ENCODE measurements at places on chromosomes 16 and 17.

DNA sequence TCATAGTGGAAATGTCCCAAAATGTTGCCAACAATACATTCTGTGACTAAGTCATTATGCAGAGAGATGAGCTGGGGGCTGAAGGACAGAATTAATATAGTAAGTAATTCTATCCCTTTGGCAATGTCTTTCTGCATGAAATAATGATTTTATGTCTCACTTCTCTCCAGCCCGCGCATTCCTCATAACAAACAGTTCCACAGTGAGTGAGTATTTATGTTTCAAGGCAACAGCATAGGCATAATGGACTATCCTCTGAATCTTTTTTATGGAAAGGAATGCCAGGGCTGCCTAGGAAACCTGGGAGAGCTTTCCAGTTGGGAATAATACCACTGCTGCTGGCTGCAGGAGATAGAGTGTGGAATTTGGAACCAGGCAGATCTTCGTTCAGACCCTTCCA lies 477.7 kb downstream of the HS3ST4 start:
- no peak for DNase-seq

GRCh38 chr16:17318238-17318637 lies 152.5 kb downstream of the XYLT1 start:
- DNase-seq, result no peak

DNA sequence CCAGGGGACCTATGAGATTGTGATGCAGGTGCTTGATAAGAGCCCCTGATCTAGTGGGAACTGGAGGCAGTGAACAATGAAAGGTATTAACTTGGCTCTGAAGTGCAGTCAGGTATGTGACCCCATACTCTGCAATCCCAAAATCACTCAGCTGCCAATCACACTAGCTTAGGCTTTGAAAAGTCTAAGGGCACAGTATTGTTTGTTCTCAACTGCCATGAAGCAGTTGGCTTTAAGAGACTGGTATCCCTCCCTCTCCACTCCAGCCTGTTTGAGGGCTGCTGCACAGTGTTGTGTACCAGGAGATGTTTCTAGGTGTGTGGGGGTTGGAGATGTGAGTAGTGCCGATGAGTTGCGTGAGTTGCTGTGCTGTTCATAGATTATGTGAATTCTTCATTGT lies 2.4 kb downstream of the YPEL2 start:
- DNase-seq, result no peak

GRCh38 chr16:82641336-82641984 lies 14.7 kb downstream of the CDH13 start:
- DNase-seq, result no peak

- no peak for DNase-seq
Measured at GRCh38 chr17:60439501-60439900, 17.2 kb downstream of the CHCT1 start.

- DNase-seq, result no peak
Measured at GRCh38 chr16:21702276-21702675, 38.5 kb downstream of the OTOA start.

DNA sequence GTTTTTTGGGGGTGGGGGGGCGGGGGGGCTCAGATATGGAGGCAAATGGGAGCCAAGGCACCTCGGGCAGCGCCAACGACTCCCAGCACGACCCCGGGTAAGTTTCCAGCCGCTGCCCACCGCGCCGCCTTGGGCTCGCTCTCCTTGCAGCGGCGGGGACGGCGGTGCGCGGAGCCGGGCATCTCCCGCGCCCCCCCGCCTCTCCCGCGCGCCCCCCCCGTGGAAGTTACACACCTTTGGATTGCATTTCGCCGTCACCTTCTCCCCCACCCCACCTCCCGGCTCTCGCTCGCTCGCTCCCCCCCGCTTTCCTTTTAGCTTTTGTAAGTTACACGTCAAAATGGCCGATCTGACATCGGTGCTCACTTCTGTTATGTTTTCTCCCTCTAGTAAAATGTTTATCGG lies 387 bp downstream of the MSI2 start:
- peak; percentile 43 for DNase-seq

DNA sequence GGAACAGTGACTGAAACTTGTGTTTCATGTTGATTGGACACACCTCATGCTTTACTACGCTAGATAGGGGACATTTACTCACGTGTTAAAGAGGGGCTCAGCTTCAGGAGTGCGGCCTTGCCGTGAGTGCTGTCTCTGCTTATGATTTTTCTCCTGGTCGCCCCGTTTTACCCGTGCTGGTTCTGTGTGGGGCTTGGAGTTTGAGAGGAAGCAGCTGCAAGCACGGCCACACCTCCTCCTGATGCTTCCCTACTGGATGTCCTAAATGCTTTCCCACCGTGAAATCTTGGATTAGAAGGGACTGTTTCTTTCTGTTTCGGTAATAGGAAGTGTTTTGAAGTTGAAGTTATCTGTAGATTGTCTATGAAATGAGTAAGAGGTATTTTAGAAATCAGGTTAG lies 54.0 kb upstream of the ZNF750 start:
- DNase-seq, result no peak

- DNase-seq, result no peak
Measured at GRCh38 chr16:81514568-81515258, 70.1 kb downstream of the CMIP start.

GRCh38 chr17:78908426-78908825 lies 5.4 kb upstream of the CEP295NL start:
- no peak for DNase-seq

DNA sequence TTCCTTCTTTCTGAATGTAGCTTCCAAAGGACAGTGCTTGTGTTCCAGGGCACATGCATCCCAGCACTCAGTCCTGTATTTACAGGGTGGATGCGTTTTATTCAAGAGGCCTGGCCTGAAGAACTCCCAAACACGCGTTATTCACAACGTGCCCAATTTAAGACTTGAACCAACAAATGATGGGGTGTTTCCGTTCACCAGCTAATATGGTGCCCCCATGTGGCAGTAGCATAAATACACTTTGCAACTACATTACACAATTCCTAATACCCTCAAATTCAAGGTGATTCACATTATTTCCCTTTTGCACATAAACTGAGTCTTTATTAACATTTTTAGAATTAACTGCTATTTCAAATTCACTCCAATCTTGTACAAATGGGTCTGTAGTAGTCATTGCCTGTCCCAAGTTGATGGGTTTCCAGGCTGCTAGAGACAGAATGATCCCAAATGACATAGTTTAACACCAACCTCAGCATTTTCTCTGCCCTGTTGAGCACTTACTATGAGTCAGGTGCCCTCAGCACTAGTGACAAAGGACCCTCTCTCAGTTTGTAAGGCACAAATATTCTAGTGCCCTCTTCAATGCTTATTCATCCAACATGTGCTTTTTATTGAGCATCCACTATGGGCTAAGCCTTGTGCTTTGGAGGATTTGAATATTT lies 26.9 kb downstream of the HSD17B2 start:
- peak; percentile 17 for DNase-seq

- no peak for DNase-seq
Measured at GRCh38 chr16:79899316-79899715, 298.8 kb upstream of the MAF start.

GRCh38 chr16:74070237-74070636 lies 226.4 kb upstream of the PSMD7 start:
- no peak for DNase-seq

- DNase-seq, result no peak
Measured at GRCh38 chr16:19688396-19689024, 29.5 kb downstream of the KNOP1 start.

DNA sequence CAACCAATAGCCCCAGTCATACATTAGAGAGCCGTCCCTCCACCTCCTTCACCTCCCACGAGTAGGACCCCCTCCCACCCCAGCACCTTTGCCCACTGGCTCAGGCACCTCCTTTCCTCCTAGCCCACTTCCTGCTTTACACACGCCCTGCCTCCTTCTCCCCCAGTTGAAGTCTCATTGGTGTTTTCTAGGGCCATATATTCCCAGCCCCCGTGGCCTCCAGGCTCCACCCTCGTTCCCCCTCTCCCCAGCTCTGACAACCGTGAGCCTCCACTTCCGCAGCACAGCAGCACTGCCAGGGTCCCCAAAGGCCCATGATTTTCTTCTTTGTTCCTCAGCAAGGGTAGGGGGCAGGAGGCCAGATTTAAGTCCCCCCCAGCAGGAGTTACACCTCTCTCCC lies 340.3 kb upstream of the TNRC6C start:
- no peak for DNase-seq

GRCh38 chr16:11136600-11136999 lies 119.4 kb downstream of the SOCS1 start:
- no peak for DNase-seq

GRCh38 chr16:27233731-27234130 lies 30.4 kb downstream of the KDM8 start:
- no peak for DNase-seq

DNA sequence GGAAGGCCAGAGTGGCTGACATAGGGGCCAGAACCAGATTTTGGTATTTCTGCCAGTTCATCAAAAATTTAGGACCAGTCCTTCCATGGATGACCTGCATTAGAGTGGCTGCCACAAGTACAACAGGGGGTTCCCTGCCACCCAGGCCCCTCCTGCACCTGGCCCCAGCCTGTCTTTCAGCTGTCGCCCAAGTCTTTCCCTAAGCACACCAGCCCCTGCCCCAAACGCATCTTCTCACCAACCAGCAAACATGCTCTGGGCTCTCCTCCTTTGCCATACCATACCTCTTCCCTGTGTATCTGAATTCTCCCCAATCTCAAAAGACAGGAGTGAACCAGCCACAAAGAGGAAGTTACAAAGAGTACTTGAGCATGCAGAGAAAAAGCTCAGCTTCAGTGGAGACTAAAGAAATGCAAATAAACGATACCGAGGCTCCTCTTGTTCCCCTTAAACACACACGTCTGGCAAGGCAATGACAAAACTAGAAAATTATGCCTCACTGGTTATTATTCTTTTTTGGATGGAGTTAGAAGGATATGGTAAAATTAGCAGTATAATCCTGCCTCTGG lies 130.6 kb downstream of the DYNLRB2 start:
- no peak for DNase-seq

DNA sequence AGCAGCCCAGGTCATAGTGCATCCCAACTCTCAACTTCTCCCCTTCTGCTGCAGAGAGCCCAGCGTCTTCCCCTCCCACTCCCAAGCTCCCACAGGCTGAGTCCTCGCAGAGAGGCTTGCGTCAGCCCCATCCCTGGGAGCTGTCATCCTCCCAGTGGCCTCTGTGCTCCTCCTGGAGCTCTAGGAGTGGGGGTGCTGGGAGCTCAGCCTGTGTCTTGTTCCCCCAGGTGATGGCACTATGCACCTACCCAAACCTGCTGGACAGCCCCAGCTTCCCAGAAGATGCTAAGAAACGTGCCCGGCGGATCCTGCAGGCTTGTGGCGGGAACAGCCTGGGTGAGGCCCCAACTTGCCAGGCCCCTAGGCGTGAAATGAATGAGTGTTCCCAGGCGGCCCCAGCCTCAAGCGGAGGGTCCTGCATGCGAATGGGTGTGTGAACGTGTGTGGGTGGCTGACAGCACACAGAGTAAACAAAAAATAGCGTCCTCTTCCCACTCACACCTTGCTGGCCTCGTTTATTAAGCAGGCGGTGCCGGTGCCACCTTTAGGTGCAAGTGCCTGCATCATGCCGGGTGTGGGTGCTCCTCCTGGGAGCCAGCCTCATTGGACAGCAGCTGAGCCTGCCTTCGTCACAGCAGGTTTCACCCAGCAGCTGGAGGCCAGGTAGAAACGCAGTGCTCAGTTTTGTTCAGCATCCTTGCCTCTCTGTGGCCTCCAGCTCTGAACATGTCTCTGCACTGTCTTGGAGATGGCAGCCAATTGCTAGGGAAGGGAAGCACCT lies 16.5 kb downstream of the GPT2 start:
- no peak for DNase-seq

GRCh38 chr17:80687839-80688238 lies 143.2 kb downstream of the RPTOR start:
- no peak for DNase-seq

GRCh38 chr16:21613781-21614180 lies 14.4 kb downstream of the METTL9 start:
- DNase-seq, result no peak

- DNase-seq, result no peak
Measured at GRCh38 chr17:33519692-33520091, 226.6 kb upstream of the ASIC2 start.

GRCh38 chr17:41722231-41722630 lies 10.1 kb downstream of the GAST start:
- DNase-seq, result no peak

DNA sequence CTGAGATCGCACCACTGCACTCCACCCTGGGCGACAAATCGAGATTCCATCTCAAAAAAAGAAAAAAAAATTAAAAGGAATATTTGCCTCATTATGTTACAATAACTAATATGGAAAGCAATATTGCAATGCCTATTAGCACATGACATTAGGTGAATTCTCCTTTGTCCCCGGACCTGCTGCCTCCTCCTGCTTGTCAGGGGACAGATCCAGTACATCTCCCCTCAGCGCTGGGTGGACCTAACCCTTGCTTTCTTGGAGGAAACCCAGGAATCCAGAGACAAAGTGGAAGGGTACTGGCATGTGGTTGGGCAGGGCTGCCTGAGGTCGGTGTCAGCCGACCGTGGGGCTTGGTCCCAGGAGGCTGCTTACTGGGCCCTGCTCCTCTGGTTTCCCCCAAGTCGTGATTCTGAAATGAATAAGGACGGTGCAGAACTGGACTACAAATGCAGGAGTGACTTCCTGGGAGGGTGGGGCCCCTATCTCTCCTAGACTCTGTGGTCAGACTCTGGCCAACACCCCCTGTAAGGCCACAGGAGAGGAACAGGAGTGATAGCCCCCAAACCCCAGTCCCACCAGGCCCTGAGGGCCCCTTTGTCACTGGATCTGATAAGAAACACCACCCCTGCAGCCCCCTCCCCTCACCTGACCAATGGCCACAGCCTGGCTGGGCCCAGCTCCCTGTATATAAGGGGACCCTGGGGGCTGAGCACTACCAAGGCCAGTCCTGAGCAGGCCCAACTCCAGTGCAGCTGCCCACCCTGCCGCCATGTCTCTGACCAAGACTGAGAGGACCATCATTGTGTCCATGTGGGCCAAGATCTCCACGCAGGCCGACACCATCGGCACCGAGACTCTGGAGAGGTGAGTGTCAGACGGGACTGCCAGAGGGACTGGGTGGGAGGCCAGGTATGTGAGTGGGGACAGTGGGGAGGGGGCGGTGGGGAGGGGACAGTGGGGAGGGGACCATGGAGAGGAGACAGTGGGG lies at the start of gene HBZ:
Gene HBZ (plus strand): TSS at position 504 of the 988 bp plus-strand sequence. CDS start 266 bp downstream, at position 770.
- no peak for DNase-seq

- no peak for DNase-seq
Measured at GRCh38 chr17:44044071-44044470, 22.4 kb downstream of the LSM12 start.

DNA sequence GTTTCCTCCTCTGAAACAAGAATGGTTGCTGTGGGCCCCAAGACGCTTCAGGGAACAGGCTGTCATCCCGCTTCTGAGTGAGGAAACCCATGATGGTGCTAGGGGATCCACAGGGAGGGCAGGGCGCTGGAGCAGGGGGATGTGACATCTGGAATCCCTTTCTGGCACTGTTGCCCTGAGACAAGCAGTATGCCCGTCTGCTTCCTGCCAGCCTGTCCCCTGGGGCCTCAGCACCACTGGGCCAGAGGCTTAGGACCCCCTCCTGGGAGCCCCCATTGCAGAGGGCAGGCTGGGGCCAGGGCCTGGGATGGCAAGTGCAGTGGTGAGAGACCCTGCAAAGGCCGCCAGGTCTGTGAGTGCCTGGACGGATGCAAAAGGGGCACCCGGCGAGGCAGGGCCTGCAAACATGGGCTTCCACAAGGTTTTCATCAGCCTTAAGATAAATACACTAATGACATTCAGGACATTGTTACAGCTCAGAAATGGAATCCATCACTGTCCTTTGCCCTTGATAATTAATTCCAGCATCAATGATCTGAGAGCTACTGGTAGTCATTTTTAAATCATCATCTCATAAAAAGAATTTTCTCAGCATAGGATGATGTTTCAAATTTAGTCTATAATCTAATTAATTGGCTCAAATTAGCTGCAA lies 51.6 kb downstream of the PRMT7 start:
- DNase-seq, result no peak
